ENCODE measurements at places on chromosomes 4 and X.

- DNase-seq: no peak
Observed at GRCh38 chr4:183855323-183856190, 49.5 kb upstream of the STOX2 start.

GRCh38 chrX:136750364-136750763 lies 30.4 kb downstream of the ARHGEF6 start:
- no peak for DNase-seq

- peak; percentile 50 for DNase-seq
Observed at GRCh38 chr4:2811830-2812611, 19.1 kb downstream of the SH3BP2 start.

DNA sequence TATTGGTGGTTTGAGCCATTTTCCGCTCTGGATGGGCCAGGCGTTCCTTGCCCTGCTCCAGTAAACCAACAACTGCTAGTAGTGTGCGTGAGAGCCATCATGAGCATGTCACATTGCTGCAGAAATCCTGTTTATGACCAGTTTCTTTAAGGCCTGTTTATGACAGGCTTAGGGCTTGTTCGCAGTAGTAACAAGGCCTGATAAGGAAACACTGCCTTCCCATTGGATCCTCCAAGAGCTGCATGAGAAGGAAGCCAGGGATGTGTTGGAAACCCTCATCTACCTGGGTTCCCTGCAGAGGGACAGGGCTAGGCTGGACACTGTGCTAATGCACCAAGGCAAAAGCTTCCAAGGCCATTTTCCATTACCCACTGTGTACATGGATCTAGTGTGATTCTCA lies 153.9 kb downstream of the ZNF518B start:
- DNase-seq: no peak

DNA sequence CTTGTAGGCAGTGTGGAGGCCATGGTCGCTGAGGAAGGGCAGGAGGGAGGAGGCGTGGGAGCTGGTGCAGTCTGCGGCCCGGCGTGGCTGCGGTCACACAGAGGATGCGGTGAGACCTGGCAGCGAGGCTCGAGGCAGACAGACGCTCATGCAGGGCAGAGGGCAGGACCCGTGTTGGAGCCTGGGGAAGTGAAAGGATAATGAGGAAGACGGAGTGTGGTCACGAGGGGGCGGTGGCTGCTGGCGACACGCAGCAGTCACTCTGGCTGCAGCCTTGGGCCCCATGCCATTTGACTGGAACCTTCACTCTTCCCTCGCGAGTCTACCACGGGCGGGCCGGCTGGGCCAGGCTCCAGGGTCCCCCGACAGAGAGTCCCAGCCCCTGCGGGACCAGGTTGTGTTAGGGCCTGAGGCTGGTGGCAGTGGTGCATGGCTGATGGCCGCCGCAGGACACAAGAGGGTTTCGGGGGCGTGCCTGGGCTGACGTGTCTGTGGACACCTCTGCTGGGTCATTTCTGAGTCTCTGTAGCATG lies 68.8 kb upstream of the HGFAC start:
- DNase-seq: no peak

DNA sequence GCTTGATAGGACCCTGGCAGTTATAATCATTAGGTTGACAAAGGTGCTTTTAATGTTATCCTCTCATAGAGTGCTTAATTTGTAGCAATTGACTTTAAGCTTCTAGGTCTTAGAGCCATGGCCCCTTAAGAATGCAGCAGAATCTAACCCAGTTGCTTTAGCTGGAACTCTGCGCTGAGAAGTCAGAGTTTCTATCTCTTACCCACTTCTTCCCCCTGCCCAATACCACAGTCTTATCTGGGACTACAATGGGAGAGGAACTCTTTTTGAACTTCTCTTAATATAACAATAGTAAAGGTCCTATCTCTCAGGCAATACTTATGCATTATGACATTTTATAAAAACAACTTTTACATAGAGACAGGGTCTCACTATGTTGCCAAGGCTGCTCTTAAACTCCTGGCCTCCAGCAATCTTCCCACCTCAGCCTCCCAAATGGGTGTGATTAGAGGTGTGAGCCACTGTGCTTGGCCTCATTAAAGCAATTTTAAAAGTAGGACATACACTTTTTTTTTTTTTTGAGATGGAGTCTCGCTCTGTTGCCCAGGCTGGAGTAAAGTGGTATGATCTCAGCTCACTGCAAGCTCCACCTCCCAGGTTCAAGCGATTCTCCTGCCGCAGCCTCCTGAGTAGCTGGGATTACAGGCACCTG lies 1.8 kb downstream of the TLR10 start:
- no peak for DNase-seq

DNA sequence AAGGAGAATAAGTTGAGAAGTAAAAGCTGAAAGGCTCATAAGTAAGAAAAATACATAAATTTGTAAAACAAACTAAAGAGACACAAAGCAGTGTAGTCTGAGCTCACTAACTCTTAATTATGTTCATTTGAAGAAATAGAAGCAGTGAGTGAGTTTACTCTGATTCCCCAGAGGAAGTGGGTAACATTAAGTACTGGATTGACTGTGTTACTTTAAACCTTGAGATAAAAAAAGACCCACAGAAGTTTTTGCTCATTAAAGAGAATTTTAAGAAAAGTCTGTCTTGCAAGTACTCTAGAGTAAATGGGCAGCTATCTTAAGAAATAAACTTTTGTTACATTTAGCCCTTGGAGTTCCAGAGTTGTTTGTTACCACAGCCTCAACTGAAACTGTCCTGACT lies 2466.9 kb downstream of the PCDH7 start:
- no peak for DNase-seq

- no peak for DNase-seq
Observed at GRCh38 chr4:177005674-177006230, 213.0 kb upstream of the VEGFC start.

DNA sequence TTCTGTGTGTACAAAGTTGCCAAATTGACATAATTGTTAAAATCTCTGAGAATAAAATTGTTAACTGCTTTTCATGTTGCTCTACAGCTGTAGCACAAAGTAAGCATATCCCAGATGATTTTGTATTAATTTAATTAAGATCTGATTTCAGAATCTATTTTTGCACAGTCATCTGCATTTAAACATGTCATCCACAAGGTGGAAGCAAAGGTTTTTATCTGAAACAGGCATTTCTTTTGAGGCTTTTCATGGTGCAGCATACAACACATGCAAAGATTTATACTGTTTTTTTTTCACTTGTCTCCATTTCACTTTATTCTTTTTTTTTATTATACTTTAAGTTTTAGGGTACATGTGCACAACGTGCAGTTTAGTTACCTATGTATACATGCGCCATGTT lies 51.2 kb downstream of the GC start:
- no peak for DNase-seq

DNA sequence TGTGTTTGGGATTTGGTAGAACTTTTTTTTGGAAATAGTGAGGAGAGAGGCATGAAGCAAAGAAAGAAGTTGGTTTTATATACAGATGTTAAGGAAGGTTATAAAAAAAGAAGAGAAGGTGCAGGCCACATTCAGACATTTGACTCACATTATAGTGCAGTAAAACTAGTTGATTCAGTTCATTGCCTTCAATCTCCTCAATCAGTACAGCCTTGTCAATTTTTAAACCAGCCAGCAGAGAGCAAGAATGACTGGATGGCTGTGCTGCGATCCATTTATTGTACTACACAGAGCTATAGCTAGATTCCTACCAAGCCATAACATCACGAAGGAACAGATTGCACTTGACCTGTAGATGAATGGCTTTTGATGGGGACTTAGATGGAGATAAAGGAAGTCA lies 79.7 kb upstream of the LSM6 start:
- no peak for DNase-seq

- no peak for DNase-seq
Observed at GRCh38 chr4:3879681-3880614, 113.8 kb downstream of the ADRA2C start.

- no peak for DNase-seq
Observed at GRCh38 chr4:161186012-161186411, 977.8 kb downstream of the FSTL5 start.

- DNase-seq: no peak
Observed at GRCh38 chr4:115376866-115377265, 263.4 kb upstream of the NDST4 start.

GRCh38 chrX:23392195-23392594 lies 57.5 kb downstream of the PTCHD1 start:
- DNase-seq: no peak

DNA sequence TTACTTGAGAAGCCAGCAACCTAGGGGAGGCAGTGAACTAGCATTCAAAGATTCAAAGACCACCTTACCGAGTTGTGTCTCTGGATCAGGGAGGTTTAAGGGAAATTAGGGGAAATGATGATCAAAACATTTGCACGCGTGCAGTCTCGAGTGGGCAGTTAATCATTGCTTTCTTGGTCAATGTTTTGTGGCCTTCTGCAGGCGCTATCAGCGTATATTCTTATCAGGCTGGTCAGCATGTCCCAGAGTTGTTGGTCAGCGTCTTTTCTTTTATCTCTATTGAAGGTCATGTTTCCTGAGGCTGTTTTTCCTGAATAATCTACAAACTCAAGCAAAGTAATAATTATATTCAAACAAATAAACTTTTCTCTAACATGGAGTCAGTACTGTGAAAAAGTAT lies 84.0 kb upstream of the ZNF81 start:
- no peak for DNase-seq

GRCh38 chr4:106329041-106329618 lies 12.8 kb downstream of the AIMP1 start:
- DNase-seq: no peak

GRCh38 chrX:10231461-10231860 lies 74.7 kb downstream of the CLCN4 start:
- DNase-seq: no peak

- DNase-seq: no peak
Observed at GRCh38 chrX:54633641-54634040, 103.6 kb downstream of the GNL3L start.

DNA sequence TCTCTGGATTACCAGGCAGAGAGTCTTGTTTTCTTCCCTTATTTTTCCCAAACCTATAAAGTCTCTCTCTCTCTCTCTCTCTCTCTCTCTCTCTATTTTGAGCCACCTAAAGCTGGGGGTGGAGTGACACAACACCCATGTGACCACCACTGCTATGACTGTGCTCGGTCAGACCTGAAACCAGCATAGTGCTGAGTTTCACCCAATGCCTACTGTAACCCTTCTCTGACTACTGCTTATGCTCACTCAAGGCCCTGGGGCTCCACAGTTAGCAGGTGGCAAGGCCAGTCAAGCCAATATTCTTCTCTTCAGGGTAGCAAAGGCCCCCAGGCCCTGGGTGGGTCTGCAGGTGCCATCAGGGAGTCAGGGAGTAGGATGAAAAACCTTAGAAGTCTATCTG lies 114.7 kb upstream of the ARMCX2 start:
- DNase-seq: no peak

DNA sequence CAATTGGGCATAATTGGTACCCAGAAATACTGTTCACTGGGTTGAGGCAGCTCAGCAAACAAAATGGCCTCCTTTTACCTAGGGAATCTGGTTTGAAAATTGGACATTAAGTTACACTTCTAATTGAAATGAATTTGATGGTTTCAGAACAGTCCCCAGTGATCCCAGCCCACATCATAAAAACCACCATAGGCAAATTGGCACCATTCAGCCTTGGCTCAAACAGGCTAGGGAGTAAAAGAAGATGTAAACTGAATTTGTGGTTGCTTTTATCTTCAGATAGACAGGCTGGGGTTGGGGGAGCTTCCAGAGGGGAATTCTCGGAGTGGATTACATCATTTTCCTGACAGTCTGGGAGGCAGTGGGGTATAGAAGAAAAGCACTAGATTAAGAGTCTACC lies 576.5 kb downstream of the MID1IP1 start:
- no peak for DNase-seq

DNA sequence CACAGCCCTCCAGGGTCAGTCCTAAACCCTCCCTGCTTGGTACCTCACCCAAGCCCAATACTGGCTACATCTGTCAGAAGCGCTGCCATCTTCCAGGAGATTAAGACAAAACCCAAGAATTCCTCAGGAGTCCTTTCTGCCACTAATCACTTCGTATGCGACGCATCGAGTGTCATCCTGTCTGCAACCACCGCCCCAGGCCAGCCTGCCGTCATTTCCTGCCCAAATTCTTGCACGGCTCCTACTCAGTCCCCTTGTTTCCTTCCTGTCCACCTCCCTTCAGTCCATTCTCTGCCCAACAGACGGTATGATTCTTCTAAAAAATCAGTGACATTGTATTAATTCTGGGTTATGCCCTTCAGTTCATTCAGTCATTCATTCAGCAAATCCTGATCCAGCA lies 113.6 kb downstream of the NFKB1 start:
- DNase-seq: no peak

DNA sequence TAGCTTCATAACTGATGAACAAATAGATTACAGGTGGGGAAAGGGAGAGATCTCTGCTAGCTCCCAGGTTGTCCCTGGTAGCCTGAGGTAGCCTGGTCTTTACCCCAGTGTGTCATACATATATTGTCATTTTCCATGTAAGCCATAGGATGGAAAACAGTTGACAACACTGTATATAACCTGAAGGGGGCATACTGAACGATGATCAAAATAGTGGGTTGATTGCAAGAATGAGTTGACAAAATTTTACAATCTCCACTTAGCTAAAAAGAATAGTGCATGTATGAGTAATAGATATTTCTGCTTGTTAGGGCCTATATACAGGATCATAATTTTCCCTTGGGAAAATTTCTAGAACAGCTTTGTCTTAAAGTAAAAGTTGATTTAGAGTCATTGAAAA lies 304.1 kb upstream of the HAND2 start:
- no peak for DNase-seq

GRCh38 chr4:81905971-81906370 lies 434.3 kb upstream of the RASGEF1B start:
- DNase-seq: no peak

GRCh38 chr4:40363945-40364344 lies 28.8 kb downstream of the CHRNA9 start:
- no peak for DNase-seq

DNA sequence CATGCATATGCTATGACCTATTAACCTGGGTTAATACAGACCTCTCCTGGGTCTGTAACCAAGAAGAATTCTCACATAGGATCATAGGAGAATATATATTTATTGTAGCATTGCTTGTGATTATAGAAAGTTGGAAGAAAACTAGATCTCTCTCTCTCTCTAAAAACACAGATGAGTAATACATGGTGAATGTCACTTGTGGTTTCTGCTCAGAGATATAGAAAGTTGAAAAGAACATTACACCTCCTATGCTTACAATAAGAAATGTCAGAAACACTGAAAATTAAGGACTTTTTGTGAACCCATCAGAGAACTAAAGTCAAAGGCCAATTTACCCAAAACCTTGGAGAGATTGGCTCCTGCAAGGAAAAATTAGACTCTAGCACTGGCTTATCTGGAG lies 1389.5 kb downstream of the FAM133A start:
- DNase-seq: no peak

GRCh38 chr4:139781066-139781465 lies 115.4 kb downstream of the MGST2 start:
- DNase-seq: no peak

GRCh38 chrX:44873415-44874276 lies 658 bp downstream of the KDM6A start:
- DNase-seq: peak; percentile 25

- no peak for DNase-seq
Observed at GRCh38 chrX:129744861-129745321, 6.1 kb downstream of the XPNPEP2 start.

DNA sequence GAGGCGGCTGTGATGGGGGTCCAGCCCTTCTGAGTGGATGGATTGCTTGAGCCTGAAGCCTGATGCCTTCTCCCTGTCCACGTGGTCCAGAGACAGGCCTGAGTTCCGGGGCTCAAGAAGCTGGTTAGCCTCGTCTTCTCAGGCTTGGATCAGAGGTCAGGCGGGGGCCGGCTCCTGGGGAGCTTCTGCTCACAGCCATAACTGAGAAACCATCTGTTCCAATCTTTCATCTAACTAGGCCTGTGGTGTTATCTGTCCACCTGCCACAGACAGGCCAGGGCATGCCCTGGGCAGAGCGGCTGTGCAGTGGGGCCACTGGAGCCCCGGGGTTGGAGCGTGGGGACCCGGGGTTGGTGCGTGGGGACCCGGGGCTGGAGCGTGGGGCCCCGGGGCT lies 63.1 kb downstream of the SORCS2 start:
- no peak for DNase-seq
